ENCODE measurements at places on chromosomes 11 and 22.

DNA sequence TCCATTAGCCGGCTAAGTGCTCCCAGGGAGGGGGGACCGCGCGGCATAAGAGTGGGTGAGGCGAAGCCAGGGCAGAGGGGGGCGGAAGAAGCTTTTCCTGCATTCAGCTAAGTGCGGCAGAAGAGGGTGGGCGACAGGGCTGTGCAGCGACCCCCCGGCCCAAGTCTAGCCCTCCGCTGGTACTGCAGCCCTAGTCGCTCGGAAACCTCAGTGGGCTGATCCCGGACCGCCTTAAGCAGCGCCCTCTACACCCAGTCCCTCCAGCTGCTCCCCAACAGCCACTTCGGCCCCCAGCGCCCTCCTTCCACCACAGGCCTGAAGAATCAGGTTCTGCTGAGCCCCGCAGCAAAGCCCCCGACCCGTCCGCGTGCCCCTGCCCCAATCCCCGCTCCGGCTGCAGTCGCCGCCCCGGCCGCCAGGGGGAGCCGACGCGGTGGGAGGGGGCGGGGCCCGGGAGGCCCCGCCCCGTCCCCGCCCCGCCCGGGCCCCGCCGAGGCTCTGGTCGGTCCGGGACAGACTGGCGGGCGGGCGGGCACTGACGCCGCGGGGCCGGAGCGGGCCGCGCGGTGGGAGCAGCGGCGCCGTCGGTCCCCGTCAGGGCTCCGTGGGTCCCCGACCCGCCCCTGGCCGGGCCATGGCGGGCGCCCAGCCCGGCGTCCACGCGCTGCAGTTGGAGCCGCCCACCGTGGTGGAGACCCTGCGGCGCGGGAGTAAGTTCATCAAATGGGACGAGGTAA, at the start of gene PLCB3:
Gene PLCB3, plus strand, starts transcription at position 515 of the 737 bp plus-strand sequence. Its CDS starts 120 bp downstream, at position 635.
- no peak for DNase-seq

GRCh38 chr22:39472570-39473556, 16.1 kb downstream of the MGAT3 start:
- DNase-seq: peak; percentile 98

GRCh38 chr22:37187552-37187890, 526 bp downstream of the C1QTNF6 start:
- DNase-seq: peak; percentile 57

- DNase-seq: peak; percentile 45
These were observed 1.8 kb upstream of the EHF start for GRCh38 chr11:34619062-34619516.

DNA sequence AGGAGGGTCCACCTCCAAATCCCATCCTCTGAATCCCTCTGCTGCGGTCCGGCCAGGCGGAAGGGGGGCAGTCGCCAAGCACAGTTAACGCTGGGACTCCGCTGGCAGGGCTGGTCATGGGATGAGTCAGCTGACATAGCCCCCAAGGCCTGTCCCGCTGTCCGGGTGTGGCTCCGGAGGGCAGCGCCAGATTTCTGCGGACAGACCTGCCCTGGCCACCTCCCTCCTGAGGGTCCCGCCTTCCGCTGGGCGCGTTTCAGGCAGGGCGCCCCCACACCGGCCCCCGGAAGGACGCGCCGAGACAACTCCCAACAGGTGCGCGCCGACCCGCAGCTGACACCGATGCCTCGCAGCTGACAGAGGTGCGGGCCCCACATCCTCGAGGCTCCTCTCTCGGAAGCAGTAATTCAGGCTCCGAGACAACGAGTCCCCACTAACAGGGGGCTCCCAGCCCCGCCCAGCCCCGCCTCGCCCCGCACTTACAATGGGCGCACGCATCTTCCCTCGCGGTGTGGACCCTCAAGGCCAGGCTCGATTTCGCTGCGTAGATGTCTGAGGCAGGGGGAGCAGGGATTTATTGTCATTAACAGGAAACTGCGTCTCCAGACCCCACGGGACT, 607 bp downstream of the PLAAT3 start:
- peak; percentile 94 for DNase-seq

- no peak for DNase-seq
These were observed 47.2 kb downstream of the MYO7A start for GRCh38 chr11:77175021-77175842.

- no peak for DNase-seq
These were observed 21.1 kb upstream of the CSTF3 start for GRCh38 chr11:33182246-33182878.

- peak; percentile 93 for DNase-seq
These were observed 583 bp upstream of the PKP3 start for GRCh38 chr11:393219-394033.

DNA sequence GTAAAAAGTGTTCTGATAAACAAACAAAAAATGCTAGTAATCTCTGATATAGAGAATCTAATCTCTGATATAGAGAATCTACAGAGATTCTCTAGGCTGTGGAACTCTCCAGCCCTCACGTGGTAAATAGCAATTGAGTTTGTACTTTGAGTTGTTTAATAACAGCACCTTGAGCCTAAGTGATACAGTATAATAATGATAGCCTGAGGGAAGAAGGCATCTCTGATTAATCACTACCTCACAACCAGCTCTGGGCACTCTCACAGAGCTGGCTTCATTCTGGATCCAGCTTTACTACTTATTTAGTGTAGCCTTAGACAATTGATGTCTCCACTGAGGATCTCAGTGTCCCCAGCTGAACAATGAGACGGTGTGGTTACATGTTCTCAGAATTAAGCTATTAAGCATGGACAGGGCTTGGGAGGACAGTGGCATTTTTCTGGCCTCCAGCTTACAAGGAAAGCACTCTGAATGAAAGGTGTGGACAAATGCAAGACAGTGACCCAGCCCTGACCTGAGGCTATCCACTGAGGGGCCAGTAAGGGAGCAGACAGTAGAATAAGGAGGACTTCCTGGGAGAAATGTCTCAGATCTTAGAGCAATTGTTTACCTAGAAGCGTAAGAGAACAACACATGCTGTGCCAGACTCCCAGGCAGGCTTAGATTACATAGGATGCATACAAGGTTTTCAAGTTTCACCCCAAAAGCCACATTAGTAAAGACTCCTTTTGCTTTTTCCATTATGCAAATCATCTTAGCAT, 88.7 kb upstream of the DRD2 start:
- no peak for DNase-seq

All from trophoblast cell (in vitro differentiated cells and primary cell).